Transverse colon (tissue), 4 donors: ENCODE measurements at places on chromosomes 2 and 18.

DNA sequence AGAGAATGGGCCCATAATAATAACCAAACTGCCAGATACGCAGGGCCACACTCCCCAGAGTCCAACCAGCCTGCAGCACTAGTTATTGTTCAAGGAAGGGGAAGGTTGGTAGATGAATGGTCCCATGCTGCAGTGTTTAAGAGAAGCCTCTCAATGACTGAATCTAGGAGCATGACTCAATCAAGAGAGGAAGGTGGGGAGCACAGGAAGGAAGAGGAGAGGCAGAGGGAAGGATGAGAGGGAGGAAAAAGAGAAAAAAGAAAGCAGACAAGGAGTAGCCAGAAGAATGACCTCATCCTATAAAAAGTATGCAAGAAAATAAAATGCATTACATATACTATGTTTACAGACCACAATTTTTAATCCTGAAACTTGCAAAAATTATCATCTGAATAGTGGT, 174.5 kb downstream of the TCF4 start:
- no peak for DNase-seq

DNA sequence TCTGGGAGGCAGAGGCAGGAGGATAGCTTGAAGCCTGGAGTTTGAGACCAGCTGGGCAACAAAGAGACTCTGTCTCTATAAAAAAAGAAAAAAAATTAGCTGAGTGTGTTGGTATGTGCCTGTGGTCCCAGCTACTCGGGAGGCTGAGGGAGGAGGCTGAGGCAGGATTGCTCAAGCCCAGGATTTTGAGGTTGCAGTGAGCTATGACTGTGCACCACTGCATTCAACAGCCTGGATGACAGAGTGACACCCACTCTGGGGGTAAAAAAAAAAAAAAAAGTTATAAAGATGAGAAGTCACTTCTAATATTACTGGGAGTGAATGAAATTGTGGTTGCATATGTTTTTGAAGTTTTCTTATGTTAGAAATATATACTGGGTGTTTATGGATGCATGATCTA, 71.6 kb downstream of the C2orf74 start:
- DNase-seq = no peak

- no peak for DNase-seq
These were observed 438 bp downstream of the PSMA8 start for GRCh38 chr18:26134107-26134506.

GRCh38 chr18:56319953-56320352, 318.4 kb downstream of the TXNL1 start:
- DNase-seq = no peak

DNA sequence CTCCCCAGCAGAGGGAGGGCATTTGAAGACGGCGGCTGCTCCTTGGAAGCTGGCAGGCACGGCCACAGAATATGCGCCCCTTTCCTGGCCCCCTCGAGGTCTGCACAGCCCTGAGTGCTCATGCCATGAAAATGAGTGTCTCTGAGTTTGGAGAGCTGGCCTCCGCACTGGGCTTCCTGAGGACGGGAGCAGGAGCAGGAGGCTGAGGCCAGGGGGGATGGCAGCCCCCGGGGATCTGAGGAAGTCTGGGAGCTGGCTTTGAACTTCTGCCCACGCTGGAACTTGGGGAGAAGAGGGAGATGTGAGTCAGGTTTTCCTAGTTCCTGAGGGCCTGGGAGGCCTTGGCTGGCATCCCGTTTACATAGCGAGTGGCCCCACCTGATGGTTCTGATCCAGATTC, 47.0 kb downstream of the RRM2 start:
- DNase-seq = no peak

DNA sequence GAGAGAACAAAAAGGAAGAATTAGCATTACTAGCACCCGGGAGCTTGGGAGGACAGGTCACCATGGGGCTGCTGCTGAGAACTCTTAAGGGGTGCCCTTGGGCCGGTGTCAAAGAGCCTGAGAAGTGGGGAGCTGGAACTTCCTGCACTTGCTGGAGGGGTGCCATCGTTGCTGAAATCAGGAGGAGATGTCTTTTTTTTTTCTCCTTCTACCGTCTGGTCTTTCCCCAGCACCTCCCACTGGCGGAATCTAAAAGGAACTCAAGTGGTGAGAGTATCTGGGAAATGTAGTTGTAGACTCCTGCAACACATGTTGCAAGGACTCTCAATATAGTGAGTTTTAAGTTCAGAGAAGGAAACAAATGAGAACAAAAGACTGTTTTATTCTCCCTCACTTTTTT, 6.1 kb upstream of the AMMECR1L start:
- DNase-seq = no peak

DNA sequence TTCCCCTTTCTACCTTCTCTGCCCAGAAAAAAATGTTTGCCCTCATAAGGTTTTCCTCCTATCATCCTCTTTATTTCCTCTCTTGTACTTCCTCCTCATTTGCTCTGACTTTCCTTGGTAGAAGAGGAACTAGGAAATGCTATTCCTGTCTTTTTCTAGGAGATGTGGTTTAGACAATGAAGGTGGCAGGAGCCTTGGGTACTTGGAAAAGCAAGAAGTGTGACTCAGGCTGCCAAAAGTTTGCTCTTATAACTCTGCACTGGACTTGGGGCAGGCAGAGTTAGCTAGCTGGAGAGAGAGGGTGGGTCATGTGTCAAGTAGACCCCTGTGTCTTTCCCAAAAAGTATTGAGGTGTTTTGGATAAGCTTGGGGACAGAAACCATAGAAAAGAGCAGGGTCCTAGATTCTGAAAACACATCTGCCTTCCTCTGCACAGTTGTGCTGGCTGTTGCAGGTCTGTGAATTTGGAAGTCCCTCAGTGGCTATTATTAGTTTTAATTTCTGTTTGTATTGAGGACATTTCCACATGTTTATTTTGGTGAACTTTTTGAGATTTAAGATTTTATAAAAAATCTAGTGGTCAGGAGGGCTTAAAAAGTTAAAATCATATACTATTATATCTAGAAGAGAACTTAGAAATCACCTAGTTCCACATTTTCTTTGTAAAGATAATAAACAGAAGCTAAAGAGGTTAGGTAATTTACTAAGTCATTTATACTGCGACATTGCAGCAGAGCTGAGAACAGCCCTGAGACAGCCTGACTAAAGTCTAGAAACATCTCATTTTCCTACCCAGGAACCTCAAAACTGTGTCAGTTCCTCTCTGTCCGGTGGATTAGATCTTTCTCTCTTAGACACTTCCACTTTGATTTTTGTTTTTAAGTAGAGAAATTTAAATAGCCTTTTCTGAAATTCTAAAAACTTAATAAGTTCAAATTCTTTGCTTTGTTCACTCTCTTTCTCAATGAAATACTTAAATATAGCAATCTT, 16.0 kb downstream of the INSIG2 start:
- DNase-seq = no peak

DNA sequence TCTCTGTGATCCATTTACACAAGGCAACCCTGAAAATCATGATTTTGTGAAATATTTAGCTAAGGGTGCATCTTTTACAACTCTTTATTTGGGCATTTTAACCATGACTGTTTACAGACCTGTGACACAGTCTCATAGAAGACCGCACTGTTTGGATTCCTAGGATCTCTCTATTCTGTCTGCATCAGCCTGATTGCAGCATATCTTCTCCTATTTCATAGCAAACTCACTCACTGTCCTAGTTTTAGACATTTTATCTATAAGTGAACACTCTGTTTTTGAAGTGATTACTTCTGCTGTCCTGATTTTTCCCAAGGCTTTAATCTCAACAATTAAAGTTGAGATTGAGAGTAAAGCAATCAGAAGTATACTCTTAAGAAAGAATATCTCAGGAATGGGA, 56.2 kb downstream of the CAVIN2 start:
- DNase-seq = no peak

- no peak for DNase-seq
These were observed 508.4 kb upstream of the ZEB2 start for GRCh38 chr2:145028101-145028920.

GRCh38 chr2:48258481-48259149, 271.3 kb upstream of the STON1 start:
- DNase-seq = no peak

- no peak for DNase-seq
These were observed 357.1 kb downstream of the CPS1 start for GRCh38 chr2:210913461-210913860.

DNA sequence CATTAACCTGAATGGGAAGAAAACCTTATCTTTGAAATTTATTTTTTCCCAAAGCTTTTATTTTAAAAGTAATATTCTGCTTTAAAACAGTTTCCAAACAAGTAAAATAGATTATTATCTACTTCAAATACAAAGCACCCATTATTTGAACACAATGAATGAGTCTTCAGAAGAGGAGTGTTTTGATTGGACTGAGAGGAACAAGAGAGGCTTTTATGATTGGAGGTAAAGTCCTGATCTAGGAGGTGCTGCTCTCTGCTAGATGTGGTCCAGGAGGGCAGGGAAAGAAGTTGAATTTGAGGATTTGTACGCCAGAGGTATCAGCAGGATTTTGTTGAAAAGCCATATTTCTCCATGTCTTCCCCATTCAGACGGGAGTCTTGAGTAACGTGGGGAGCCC, 900.7 kb downstream of the SOCS6 start:
- no peak for DNase-seq

DNA sequence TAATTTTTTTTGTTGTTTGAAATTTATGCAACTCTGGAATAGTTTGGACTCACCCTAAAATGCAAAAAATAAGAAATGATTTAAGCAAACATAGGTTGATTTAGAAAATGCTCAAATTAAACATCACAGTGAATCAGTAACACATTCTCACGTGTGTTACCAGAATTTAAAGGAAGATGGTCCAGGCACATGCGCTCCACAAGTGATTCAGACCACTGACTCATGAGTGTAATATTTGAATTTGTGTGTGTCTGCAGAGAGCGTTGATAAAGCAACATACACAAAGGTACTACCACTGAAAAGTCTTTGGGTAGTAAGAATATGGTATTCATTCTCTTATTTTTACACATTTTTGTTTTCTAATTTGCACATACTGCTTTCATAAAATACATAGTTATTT, 7.9 kb downstream of the SS18 start:
- no peak for DNase-seq

DNA sequence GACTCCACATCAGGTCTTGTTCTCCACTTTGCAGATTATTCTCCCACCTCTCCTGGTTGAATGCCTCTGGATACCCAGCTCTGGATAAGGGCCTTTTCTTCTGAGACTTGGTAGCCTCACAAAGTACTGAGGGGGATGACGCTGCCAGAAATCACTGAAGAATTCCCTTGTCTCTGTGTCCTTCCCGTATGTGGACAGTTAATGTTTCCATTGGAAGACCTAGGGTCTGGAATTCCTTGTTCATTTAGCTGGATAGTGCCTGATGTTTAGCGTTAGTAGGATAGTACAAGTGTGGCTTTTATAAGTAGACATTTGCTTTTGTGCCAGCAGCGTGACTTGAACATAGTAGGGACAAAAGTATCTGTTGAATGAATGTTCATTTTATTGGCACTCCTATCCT, 76.9 kb downstream of the CLHC1 start:
- DNase-seq = no peak

GRCh38 chr18:23196119-23197007, 61.1 kb downstream of the CABLES1 start:
- DNase-seq = no peak

DNA sequence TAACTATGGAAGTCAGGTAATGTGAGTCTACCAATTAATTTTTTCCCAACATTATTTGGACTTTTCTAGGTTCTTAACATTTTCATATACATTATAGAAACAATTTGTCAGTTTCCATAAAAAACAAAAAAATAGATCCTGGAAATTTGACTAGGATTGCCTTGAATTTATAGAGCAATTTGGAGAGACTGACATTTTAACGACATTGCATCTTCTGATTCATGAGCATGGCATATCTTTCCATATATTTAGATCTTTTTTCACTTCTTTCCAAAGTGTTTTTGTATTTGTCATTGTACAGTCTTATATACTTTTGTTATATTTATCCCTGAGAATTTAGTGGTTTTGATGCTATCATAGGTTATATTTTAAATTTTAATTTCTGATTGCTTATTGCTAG, 42.0 kb downstream of the ANKRD12 start:
- no peak for DNase-seq

DNA sequence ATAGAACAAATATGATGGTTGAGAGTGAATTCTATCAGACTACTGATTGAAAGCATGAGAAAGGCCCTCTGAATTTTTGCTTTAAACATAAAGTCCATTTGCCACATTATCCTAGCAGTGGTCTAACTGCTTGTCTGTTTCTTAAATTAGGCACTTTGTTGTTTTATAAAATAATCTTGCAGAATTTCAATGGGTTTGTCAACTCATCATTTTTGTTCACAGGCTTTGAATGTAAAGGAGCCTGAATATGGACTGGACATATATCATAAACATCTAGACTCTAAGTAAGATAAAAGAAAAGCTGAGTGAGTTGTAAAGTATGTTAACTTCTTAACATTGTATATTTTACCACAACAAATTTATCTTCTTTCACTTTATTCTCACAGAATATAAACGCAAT, 845.9 kb downstream of the SUCLG1 start:
- DNase-seq = no peak
